ENCODE measurements at places on chromosomes 12 and 14.

DNA sequence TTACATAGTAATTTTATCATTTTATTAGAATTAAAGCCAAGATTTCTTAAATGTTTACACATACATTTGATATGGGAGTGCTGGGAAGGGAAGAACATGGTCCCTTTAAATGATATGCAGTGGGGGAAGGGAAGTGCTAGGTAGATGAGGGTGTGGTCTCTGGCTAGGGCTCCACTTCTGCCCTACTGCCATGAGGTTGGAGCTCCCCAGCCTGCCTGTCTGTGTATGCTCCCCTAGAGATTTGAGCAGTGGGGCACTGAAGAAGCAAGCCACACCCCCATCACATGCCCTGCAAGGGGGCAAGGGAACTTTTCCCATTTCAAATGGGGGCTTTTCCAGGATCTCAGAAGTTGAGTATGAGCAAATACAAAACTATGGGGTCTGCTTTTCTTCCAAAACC lies 25.5 kb downstream of the CLECL1 start:
- DNase-seq: no peak

DNA sequence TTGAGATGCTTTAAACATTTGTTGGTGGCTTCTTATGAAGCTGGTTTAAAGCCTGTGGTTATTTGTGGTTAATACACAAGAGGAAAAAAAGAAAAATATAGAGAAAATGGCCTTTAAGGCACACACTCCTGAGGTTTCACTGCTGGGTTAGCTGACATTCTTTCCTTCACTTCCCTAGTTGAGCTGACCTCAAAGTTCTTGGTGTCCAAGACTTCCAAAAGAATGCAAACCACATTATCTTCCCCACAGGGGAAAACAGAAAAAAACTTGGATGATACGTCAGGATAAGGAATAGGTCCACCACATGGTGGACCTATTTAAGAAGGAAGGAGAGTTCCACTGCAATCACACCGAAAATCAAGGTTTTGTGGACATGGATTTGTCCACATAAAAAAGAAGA lies 94.3 kb downstream of the SLC25A21 start:
- DNase-seq: peak; percentile 56

DNA sequence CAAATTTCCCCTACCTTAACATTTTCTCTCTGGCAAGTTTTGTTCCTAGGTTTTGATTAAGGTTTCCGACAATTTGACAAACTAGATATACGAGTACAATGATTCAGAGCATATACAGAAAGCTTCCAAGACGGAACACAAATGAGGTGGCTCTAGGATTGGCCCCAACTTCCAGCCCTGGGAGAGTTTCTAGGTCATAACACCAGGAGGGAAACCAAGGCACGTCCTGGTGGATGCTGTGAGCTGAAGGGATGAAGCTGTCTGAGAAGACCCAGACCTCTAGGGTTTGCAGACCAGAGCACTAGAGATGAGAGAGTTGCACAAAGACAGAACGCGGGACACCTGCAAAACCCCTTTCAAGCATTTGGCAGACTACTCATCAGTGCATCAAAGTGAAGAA lies 51.5 kb upstream of the CAND1 start:
- DNase-seq: no peak

GRCh38 chr12:12138203-12139154 lies 67.7 kb downstream of the BCL2L14 start:
- DNase-seq: peak; percentile 78

DNA sequence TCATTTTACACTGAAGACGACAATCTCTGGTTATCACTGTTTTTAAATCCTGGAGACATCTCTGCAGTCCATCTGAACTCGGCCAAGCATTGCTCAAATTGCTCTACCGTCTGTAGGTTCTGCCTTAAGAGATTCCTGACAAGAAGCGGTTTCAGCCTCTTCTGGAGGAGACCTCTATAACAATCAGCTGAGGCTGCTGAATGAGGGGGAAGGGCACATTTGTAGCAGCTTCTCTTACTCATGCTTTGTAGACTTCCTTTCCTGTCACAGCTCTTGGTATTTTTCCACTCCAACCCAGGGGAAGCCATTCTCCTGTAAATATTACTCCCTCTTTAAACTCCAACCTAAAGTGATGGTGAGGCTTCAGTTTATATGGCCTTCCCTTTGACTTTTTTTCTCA lies 3.0 kb downstream of the ARG2 start:
- DNase-seq: peak; percentile 88

- peak; percentile 98 for DNase-seq
Measured at GRCh38 chr12:8157484-8158198, 826 bp downstream of the ZNF705A start.

- DNase-seq: no peak
Measured at GRCh38 chr12:26830363-26830762, 2.6 kb downstream of the ITPR2 start.

- no peak for DNase-seq
Measured at GRCh38 chr14:92105893-92106142, 564 bp downstream of the ATXN3 start.

GRCh38 chr12:57001448-57001906 lies 4.9 kb downstream of the ZBTB39 start:
- peak; percentile 38 for DNase-seq

DNA sequence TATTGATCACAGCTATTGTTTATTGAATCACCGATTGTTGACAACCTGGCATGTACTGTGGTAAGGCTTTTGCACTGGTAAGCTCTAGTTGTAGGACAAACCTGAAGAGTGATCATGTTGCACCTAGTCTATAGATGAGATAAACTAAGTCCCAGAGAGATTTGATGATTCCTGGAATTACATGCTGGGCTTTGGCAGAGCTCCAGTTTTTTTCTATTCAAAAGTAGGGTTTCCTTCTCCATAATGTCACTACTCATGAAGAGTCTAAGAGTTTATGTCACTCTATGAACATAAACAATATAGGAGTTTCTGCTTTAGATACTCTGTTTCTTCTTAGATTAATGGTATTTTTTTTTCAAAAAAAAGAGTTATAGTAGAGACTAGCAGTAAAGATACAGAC lies 72.0 kb downstream of the BMP4 start:
- no peak for DNase-seq

All from renal cortical epithelial cell (primary cell).